T-cell (primary cell): ENCODE measurements at places on chromosomes 5 and 9. TPM values are rescaled to one million over a fixed set of nuclear protein-coding genes. Genes with fewer than 3 reads are reported as not detected.
A peak's percentile ranks its signal among the peaks of the same experiment; 100 is the strongest.

DNA sequence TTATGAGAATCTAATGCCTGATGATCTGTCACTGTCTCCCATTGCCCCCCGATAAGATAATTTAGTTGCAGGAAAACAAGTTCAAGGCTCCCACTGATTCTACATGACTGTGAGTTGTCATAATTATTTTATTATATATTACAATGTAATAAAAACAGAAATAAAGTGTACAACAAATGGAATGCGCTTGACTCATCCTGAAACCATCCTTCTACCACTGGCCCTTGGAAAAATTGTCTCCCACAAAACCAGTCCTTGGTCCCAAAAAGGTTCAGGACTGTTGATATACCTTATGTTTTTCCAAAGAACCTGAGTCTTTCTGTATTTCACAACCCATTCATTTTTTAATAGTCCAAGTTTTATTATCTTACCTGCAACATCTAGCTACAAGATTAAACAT is 403.5 kb downstream of the TAF11L14 start:
- H3K4me3 ChIP-seq, result no peak overlapping the region

The CCDC183 gene
- total RNA-seq, result 2.3 TPM

The PCDHB5 gene
- total RNA-seq, result 0.09 TPM

DNA sequence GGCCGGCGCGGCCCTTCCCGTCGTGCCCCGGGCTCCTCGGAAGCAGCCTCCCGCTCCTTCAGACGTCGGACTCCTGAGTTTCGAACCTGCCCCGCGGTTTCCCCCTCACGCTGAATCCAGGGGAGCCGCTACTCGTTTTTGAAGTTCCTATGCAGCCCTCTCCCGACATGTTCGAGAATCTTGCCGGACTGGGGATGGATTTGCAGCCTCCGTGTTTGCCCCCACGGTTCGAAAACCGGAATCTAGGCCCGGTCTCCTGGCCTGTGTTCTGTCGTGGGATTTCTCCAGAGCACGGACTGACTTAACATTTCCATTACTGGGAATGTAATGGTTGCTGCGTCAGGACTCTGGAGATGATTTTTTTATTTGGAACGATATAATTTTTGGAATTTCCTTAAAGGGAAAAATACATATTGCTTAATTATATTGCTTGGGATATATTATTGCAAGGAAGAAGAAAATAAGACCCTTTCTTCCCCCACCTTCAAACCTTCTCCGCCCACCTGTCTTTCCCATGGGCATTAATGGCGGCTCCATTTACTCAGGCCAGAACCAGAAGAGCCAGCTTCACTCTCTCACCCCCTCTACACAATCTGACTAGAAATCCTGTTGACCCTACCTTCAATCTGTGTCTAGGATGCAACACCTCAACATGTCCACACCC is 8.5 kb upstream of the MGAT1 start:
- no peak for DNase-seq
- peaks cover 49% of the 10 kb centered on the region for H3K4me1 ChIP-seq
- no peaks in the 10 kb centered on the region for H3K27me3 ChIP-seq
- H3K27ac ChIP-seq, result peak overlapping the region; percentile 88
- no peaks in the 10 kb centered on the region for H3K36me3 ChIP-seq
- H3K4me3 ChIP-seq, result peak overlapping the region; percentile 78

DNA sequence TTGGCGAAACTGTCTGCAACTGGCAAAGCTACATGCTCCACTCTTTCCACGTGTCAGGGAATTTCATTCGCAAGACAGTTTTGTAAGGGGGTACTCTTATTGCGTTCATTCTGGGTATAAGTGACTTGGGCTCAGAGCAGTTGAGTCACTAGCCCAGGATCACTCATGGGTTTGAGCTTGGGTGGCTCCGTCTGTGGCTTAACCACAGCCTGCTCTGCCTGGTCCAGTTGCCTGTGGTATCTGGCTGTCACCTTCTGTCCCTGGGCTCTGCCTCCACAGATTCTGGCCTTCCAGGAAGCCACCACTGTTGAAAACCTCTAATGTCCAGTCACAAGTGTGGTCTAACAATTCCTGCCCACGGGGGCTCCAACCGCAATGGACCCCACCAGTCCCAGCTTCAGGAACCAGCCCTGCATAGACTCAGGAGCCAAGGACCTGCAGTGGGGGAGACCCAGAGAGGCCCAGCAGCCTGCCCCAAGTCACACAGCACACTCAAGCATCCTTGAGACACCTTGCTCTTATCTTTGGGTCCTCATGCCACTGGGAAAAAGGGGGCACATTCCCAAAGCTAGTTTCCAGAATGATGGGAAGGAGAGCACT is 10.4 kb downstream of the KIF12 start:
- no peak overlapping the region for H3K27ac ChIP-seq
- DNase-seq, result no peak
- H3K27me3 ChIP-seq, result no peaks in the 10 kb centered on the region
- H3K36me3 ChIP-seq, result no peaks in the 10 kb centered on the region

DNA sequence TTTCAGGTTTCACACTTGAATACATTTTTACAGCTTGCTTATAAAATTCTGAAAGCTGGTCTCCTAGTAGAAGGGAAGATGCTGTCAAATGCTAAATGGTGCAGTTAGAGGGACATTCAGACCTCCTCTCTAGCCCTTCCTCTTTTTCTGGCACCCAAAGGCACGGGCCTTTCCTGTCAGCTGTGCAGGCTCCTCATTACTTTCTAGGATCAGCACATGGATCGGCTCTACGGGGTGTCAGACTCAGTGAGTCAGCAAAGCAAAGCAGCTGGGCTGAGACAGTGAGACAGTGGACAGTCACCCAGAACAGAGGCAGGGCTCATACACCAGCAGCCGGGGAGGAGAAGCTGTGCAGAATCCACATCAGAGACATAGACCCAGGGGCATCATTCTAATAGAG is 80.0 kb upstream of the TNC start:
- no peaks in the 10 kb centered on the region for H3K4me1 ChIP-seq
- no peaks in the 10 kb centered on the region for H3K27me3 ChIP-seq
- DNase-seq, result no peak
- H3K4me3 ChIP-seq, result no peak overlapping the region

- no peak overlapping the region for H3K27ac ChIP-seq
- H3K36me3 ChIP-seq, result no peaks in the 10 kb centered on the region
- no peaks in the 10 kb centered on the region for H3K4me1 ChIP-seq
- no peak overlapping the region for H3K4me3 ChIP-seq
- no peak for DNase-seq
These were observed 532.9 kb upstream of the NUDT12 start for GRCh38 chr5:104095527-104095926.

The HMHB1 gene
- not detected for total RNA-seq

- H3K4me1 ChIP-seq, result peaks cover 13% of the 10 kb centered on the region
- peak overlapping the region; percentile 90 for H3K4me3 ChIP-seq
- no peak overlapping the region for H3K27ac ChIP-seq
- DNase-seq, result no peak
These were observed 577 bp downstream of the AP3S1 start for GRCh38 chr5:115842089-115842935.

GRCh38 chr5:41962491-41962890 is 37.4 kb downstream of the FBXO4 start:
- no peak for DNase-seq
- H3K4me1 ChIP-seq, result no peaks in the 10 kb centered on the region
- H3K27ac ChIP-seq, result no peak overlapping the region
- H3K4me3 ChIP-seq, result no peak overlapping the region
- H3K36me3 ChIP-seq, result no peaks in the 10 kb centered on the region

The FABP6 gene
- not detected for total RNA-seq

The KIAA0825 gene
- 1.4 TPM for total RNA-seq

DNA sequence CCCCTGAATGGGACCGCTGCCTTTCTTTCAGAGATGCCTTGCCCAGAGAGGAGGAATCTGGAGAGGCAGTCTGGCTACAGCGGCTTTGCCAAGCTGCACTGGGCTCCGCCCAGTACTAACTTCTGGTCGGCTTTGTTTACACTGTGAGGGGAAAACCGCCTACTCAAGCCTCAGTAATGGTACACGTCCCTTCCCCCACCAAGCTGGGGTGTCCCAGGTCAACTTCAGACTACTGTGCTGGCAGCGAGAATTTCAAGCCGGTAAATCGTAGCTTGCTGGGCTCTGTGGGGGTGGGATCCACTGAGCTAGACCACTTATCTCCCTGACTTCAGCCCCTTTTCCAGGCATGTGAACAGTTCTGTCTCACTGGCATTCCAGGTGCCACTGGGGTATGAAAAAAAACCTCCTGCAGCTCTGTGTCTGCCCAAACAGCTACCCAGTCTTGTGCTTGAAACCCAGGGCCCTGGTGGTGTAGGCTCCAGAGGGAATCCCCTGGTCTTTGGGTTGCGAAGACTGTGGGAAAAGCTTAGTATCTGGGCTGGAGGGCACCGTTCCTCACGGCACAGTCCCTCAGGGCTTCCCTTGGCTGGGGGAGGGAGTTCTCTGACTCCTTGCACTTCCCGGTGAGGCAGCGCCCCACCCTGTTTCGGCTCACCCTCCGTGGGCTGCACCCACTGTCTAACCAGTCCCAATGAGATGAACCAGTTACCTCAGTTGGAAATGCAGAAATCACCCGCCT is 171.2 kb downstream of the CWC27 start:
- H3K36me3 ChIP-seq, result no peaks in the 10 kb centered on the region
- no peak for DNase-seq
- no peaks in the 10 kb centered on the region for H3K4me1 ChIP-seq
- no peaks in the 10 kb centered on the region for H3K27me3 ChIP-seq
- no peak overlapping the region for H3K4me3 ChIP-seq

DNA sequence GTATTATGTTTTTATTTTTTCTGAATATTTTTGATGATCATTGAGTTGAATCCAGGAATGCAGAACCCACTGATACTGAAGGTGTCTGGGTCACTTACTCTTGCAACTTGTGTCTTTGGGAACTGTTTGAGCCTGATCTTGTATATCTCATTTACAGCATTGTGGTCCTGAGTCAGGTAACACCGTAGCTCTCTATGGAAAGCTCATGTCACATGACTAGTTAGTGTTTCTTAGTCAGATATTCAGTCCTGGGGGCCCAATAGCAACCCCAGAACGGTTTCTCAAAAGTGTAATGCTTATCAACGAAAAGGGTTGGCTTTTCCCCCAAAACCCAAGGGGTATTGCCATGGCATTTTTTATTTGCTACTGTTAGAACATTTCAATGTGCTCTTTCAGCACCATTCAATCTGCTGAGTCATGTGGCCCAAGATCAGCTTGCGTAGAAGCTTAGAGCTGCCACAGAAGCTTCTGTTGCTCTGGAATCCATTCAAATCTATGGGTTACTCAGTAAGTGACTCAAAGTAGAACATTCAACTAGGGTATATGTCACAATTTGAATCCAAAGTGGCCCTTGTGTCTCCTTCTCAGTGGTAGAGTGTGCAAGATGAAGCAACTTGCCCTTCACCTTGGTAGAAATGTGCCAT is 12.1 kb upstream of the PTAR1 start:
- H3K4me1 ChIP-seq, result no peaks in the 10 kb centered on the region
- no peak overlapping the region for H3K27ac ChIP-seq
- H3K4me3 ChIP-seq, result no peak overlapping the region
- H3K36me3 ChIP-seq, result no peaks in the 10 kb centered on the region
- DNase-seq, result no peak
- H3K27me3 ChIP-seq, result no peaks in the 10 kb centered on the region
